SK-MEL-5 (cell line): ENCODE measurements at places on chromosomes 11 and 22.

DNA sequence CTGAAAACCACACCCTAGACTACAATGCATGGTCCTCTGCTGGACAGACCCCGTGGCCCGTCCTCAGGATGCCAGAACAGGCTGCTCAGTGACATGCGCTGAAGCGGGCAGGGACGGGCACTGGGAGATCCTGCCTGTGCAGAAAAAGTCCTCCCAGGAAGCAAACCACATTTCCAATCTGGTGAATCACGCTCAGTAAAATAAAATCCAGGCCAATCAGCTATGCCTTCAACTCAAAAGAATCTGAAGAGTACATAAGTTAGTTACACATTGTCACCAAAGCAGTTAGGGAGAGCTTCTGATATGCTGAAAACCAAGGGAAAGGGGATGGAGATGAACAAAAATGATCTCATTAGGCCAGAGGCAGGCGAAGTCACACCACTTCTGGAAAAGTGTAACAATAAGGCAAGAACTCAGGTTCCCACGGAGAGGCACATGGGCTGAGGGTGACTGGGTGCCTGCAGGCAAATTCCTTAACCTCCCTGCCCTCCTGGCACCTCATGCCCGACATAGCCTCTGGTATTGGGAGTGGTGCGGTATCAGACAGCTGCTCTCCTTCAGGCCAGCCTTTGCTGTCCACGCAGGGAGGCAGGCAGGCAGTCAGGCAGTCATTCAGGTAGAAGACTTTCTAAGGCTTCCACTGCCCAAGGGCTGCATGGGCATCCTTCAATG is 66.4 kb downstream of the APOL5 start:
- DNase-seq = no peak

DNA sequence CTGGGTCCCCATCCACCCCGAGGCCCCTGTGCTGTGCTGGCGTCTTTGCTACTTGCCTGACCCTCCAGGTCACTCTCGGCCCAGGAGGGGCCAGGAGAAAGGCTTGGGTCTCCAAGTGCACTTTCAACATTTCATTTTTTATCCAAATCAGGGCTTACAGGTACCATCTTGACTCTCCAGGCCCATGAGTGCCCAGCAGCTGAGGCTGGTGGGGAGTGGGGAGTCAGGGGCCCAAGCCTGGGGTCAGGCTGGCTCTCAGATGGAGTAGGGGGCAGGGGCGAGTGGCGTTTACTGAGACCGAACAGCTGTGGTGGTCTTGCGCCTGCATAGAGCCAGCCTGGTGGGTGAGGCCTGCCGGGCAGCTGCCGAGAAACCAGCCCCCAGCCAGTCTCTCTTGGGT is 61.6 kb downstream of the MPPED1 start:
- no peak for DNase-seq

GRCh38 chr11:22730319-22730718 is 63.9 kb downstream of the GAS2 start:
- DNase-seq = peak; percentile 62

DNA sequence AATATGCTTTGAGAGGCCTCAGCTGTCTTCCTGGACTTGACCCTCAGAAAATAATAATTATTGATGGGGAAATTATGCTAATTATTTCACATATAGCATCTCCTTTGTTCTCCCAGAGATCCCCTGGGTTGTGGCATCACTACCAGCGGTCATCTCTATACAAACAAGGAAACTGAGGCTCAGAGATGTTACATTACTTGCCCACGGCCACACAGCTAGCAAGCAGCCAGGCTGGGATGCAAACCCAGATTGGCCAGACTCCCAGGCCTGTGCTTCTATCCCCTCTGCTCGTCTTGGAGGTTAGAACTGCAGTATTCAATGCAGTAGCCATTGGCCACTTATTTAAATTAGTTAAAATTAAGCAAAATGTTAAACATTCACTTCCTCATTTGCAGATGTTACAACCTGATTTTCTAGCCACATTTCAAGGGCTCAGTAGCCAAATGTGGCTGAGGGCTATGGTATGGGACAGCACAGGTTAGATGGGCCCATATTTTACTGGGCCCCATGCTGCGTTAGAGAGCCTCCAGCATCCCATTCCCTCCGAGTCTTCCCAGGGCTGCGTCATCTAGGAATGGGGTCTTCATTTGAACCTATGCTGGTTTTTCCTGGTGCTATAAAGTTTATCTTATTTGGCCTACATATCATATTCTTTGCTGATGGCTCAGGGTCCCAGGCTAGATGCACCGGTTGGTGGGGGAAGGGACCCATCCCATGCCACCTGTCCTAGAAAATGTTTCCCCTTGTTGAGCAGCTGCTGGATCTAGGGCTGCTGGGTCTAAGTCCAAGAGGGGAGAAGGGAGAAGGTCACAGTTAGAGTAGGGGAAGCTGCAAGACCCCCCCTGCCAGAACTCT is 2.2 kb downstream of the SLC35C1 start:
- no peak for DNase-seq

GRCh38 chr11:103659206-103659618 is 377.2 kb upstream of the DDI1 start:
- peak; percentile 54 for DNase-seq

- peak; percentile 38 for DNase-seq
Observed at GRCh38 chr22:29122041-29122440, 49.2 kb downstream of the KREMEN1 start.

DNA sequence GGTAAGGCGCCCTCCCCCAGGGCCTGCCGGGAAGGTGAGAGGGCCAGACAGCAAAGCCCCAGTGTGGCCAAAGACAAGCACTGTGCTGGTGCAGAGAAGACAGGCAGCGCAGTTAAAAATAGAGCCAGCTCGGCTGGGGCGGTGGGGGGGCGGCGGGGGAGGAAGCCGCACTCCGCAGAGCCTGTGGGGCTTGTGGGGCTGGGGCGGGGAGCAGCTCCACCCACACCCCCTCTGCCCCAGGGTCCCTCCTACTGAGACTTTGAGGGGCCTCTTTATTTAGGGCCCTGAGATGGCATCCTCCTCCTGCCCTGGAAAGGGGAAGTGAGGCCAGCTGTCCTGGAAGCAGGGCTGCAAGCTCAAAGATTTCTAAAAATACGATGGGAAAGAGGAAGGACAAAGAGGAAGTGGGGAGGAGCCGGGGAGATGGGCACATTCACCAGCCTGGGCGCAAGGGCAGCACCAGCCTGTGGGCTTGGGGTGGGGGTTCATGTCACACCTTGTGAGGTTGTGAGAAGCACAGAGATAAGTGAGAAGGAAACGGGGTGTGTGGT is 2.6 kb downstream of the CYTH4 start:
- DNase-seq = no peak

GRCh38 chr11:130897262-130898182 is 18.8 kb downstream of the SNX19 start:
- DNase-seq = no peak

DNA sequence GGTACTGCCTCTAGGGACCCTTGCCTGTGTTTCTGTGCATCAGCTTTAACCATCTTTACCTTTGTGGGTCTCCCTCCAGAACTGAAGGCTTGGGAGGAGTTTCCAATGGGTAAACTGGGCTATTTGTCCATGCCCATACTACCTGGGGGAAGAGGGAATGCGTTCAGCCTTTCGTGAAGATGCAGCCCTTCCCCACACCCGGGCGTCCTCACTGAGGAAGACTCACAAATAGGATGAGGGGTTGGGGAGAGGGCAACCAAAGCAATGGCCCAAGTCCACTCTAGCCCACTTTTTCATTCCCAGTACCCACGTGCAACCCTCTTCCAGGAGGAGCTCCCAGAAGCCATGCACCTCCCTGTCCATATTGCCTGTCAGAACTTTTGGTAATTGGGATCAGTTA is 61.8 kb upstream of the ADA2 start:
- DNase-seq = no peak

DNA sequence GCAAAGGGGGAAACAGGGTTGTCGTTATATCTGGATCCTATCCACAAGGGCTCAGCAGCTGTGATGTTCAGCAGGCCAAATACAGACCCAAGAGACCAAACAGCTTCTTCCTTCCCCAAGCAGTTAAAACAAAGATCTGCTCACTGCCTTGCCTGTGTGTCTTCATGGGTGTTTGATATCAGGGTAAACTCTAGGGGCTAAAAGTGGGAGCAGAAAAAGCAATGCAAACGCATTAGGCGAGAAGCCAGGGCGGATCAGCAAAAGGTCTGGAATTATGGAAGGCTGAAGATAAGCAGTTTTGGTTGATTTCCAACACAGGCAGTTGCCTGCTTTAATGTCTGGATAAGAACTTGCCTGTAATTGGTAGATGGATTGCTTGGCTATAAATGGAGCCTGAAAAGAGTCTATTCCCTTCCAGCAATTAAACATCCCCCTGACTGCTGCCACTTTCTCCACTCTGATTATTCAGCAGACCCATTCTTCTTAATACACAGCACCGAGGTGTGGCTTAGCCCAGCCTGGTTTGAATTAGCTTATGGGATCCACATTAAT is 126.3 kb downstream of the COMMD9 start:
- no peak for DNase-seq

GRCh38 chr22:41123151-41123550 is 30.8 kb downstream of the EP300 start:
- no peak for DNase-seq

DNA sequence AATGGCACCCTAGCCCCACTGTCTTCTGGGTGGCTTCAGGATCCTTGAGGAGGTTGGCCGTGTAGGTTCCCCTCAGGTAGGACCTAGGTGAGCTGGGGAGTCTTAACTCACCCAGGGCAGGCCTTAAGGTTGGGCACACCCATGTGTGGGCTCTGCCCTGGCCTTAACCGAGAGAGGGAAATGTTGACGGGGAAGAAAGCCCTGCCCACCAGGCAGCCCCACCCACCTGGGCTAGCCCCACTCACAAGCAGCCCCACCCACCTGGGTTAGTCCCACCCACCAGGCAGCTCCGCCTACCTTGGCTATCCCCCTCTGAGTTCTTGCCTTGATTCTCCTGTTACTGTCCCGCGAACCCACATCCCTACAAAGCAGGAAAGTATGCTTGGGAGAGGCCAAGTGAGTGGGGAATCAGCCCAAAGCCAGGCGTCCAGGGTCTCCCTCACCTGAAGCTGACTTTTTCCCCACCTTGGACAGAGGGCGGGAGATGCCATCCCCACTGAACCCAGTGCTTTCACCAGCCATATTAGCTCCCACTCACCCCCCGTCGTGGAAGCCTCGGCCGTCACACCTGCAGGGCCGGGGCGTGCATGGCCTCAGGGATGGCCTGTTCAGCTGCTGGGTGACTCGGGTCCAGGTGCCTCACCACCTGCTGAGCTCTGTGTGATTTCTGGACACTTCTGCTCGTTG is at the start of gene MYEOV:
TSS of gene MYEOV (plus strand) at position 337 of the 687 bp plus-strand sequence. CDS start 1,200 bp downstream, outside the sequence.
- peak; percentile 90 for DNase-seq

DNA sequence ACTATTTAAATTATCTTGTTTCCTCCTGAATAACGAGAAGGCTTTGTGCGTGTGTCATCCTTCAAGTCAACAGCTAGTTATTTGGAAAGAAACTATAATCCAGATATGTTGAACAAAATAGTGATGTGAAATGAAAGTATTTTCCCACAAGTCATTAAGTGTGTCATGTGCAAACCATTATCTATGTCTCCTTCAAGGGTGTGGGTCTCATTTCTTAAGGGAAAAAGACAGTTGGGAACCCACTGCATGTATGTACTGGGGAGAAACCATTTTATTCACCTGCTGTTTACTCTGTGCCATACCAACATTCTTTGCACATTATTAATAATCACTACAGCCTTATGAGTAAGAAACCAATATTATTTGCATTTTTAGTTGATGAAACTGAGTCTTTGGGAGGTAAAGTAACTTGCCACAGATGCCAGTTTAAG is 145.3 kb upstream of the CTSC start:
- DNase-seq = no peak

GRCh38 chr22:45322873-45323525 is 13.3 kb downstream of the FAM118A start:
- DNase-seq = no peak

DNA sequence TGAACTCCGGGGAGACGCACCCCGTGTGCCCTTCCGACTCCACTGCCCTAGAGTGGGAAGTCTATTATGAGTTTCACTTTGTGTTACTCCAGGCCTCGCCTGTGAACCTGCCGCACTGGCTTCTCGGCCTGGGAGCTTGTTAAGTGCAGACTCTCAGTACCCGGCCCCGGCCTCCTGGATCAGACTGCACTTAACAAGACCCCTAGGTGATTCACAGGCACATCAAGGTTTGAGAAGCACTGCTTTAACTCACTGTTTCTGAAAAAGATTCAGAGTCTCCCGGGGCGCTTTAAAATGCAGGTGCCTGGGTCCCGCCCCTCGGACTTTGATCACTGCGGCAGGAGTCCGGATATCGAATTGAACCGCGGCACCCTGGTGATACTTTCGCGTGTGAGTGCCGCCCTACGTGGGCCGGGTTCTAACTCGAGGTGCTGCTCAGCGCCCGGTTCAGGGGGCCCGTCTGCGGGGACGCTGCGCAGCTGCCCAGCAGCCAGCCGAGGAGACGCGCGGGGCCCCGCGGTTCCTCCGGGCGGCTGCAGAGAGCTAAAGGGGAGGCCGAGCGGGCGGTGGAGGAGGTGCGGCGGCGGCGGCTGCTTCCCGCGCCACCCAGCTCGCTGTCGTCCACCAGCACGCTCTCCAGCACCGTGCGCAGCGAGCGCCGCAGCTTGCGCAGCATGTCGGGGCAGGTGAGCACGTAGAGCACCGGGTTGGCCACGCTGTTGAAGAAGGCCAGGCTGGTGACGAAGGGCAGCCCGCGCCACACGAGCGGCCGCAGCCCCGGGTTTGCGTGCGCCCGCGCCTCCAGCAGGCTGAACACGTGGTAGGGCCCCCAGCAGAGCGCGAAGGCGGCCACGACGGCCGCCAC is 3.4 kb downstream of the PTGDR2 start:
- no peak for DNase-seq

- no peak for DNase-seq
Observed at GRCh38 chr11:115421352-115421991, 82.7 kb downstream of the CADM1 start.

DNA sequence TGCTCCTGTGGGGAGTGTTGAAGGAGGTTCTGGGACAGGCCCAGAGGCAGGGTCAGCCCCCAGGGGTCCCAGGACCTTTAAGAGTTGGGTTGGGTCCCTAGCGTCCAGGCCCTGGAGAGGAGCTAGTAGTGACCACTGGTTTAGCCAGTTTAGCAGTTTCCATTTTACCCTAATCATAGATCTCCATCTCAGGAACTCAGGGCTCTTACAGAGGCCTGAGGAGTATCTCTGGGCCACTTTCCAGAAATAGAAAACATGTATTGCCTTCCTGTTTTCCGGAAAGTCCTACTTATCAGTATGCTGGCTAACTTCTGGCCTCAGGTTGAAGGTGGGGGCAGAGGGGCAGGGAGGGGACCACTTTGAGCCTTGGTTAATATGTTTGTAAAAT is 13.5 kb downstream of the NCF4 start:
- DNase-seq = no peak

GRCh38 chr11:69145050-69145380 is 10.7 kb upstream of the SMIM38 start:
- DNase-seq = no peak

DNA sequence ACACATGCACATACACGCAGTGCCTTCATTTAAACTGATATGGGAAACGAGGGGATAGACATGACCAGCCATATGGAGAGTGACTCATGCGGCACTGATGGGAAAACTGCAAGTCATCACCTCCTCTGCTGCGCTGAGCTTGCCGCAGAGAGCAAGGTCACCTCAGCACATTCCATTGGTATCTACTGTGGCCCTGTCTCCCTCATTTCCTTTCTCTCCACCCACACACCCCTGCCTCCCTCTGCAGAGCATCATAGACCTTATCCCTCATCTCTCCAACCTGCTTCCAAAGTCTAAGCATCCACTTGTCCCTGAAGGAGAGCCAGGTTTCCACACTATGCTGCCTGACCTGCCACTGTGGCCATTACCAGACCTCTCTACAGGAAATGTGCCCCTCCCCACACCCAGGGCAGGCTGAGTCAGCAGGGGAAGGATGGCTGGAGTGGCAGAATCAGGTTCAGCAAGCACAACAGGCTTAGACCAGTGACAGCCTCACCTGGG is 116.9 kb upstream of the SNX19 start:
- no peak for DNase-seq
